Stimulated activated CD4-positive, alpha-beta T cell treated with anti-CD3 and anti-CD28 coated beads, Interleukin-12 subunit alpha, Interleukin-12 subunit beta, amount 100 ng/mL, for 24 hours (primary cell): ENCODE measurements at places on chromosomes 12 and 14.

- DNase-seq = no peak
Observed at GRCh38 chr12:86914721-86915120, 658.5 kb upstream of the MGAT4C start.

GRCh38 chr14:101963656-101964296 lies 597 bp upstream of the DYNC1H1 start:
- no peak for DNase-seq

- no peak for DNase-seq
Observed at GRCh38 chr12:92530706-92531105, 172.1 kb upstream of the PLEKHG7 start.

- DNase-seq = no peak
Observed at GRCh38 chr12:47980779-47981495, 17.5 kb downstream of the TMEM106C start.

DNA sequence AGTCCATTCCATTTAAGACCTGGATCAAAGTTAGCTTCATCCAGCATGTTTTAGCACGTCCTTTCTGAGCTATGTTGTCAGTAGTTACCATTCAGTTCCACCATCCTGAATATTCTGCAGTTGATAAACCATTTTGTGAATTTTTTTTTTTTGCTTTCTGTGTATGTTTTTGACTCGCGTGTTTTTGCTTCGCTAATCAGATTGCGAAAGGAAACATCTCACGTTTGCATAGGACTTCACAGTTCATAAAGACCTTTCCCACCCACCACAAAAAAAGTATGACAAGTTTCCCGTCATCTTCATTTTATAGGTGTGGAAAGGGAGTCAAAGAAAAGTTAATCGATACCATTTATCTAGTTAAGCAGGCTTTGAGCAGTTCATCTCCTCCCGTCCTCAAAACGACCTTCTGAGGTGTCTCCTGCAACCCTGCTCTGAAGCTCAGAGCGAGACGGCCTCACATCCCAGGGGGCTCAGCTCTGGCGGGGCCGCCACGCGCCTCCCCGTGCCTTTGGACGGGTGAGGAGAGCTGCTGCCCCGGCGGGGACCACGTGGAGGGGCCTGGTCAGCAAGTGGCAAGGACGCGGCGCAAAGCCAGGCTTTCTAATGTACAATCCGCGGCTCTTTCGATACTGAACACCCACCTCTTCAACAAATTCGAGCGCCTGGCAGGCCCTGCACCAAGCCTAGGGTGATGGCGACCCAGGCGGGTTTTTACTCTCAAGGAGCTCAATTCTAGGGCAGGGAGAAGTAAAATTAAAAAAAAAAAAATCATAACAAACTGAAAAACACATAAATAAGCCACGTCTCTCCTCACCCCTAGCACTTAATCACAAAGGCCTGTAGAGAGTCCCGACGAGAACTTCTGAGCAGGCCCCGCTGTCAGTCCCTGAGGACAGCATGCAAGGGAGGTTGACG lies 988 bp upstream of the TMEM263 start:
- no peak for DNase-seq

DNA sequence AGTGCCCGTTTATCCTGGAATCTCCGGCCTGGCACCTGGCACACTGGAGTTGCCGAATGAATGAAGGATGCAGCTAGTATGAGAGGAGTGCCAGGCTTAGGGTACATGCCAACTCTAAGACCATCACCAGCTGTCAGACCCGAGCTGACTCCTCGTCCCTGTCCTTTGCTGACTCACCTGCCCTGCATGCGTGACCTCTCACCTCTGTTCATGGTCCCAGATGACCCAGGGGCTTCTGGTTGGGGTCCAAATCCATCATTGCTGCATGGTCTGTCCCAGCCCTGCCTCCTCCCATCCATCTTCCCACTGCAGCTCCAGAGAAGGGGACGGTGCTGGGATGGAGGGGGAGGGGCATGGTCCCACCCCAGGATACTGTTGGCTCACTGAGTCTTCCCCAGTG lies 9.9 kb upstream of the FAM222A start:
- DNase-seq = no peak

DNA sequence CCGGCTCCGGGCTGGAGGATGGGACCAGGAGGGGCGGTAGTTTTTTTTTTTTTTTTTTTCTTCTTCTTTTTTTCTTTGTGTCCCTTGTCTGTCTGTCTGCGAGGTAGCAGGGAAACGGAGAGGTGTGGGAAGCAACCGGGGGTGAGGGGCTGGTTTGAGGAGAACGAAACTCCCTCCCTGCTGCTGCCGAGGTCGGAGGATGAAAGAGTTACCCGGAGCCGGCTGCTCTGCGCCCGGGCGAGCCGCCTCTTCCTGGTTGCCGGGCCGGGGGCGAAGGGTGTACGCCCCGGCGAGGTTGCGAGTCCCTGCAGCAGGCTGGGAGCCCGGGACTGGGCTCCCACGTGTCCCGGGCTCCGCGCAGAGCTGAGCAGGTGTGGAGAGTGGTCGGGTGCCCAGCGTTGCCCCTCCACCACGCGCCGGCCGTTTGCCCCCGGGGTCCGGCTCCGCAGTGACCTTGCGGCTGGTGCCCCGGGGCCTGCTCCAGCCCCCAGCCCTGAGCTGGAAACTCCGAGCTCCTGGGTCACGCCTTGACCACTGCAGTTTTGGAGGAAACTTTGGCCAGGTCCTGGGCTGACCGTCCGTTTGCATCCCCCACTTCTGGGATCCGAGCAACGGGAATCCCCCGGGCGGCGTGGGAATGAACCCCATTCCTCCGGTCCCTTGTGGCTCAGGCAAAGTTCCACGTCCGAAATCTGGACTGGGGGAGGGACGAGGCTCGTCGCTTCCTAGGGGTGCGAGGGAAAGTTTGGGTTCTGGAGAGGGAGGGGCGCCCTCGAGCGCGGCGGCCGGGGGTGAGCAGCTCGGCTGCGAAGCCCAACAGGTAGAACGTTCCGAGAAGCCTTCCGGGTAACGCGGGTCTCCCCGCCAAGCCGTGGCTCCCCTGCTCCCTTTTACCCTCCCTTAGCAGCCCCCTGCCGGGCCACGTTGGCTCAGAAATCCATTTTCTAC lies 1.3 kb downstream of the CHST11 start:
- peak; percentile 23 for DNase-seq

DNA sequence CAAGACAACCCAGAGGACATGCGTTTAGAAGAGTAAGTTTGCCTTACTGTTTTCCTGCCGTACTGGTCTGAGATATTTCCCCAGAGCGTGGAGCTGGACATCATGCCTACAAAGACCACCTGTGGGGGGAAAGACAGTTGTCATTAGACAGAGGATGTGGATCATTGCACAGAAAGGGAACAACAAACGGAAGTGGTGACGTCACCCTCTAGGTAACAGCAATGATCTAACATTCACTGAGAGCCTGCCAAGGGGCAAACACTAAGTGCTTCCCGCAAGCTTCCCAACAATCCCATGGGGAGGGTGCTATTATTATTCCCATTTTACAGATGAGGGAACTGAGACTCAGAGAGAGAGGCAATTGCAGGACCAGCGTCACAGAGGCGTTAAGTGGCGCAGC lies 48.5 kb downstream of the SVOP start:
- DNase-seq = no peak
